Prostate gland (tissue), 2 donors: ENCODE measurements at places on chromosomes 5 and 9. TPM values are rescaled to one million over a fixed set of nuclear protein-coding genes. Genes with fewer than 3 reads are reported as not detected.

The ATP10B gene
- total RNA-seq: 0.74 TPM

The GCNT4 gene
- total RNA-seq: 1.4 TPM

The C9orf153 gene
- 1.6 TPM for total RNA-seq

The LCN9 gene
- total RNA-seq: not detected

The NLN gene
- 10.0 TPM for total RNA-seq

The PCDHGA5 gene
- 4.1 TPM for total RNA-seq

The KCNT1 gene
- 0.09 TPM for total RNA-seq

GRCh38 chr5:179229331-179229831 lies 115.9 kb downstream of the ADAMTS2 start:
- no peak for DNase-seq
- no peak overlapping the region for H3K4me3 ChIP-seq
- H3K27ac ChIP-seq: no peak overlapping the region
- H3K27me3 ChIP-seq: no peaks in the 10 kb centered on the region
- no peaks in the 10 kb centered on the region for H3K36me3 ChIP-seq

GRCh38 chr9:13367784-13368183 lies 88.3 kb upstream of the MPDZ start:
- no peak for DNase-seq
- no peaks in the 10 kb centered on the region for H3K36me3 ChIP-seq
- H3K27me3 ChIP-seq: no peaks in the 10 kb centered on the region
- no peak overlapping the region for H3K4me3 ChIP-seq
- H3K4me1 ChIP-seq: no peaks in the 10 kb centered on the region
- H3K27ac ChIP-seq: no peak overlapping the region
